ENCODE measurements at places on chromosomes 3 and 15.

DNA sequence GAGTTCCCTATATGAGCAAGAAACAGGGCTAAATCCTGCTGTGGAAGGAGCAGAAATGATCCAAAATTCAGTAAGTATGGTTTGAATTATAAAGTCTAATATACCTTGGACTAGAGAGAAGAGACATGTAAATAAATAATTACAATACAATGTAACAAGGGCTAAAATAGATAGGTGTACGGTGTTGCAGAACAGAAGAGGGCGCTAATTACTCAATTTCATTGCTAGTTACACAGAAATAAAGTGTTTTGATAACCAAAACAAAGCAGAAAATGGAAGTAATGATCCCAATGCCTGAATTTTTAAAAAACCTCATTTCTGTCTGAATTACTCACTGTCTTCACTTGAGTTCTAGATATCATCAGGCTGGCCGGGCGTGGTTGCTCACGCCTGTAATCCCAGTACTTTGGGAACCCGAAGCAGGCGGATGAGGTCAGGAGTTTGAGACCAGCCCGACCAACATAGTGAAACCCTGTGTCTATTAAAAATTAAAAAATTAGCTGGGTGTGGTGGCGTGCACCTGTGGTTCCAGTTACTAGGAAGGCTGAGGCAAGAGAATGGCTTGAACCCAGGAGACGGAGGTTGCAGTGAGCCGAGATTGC lies 8.3 kb upstream of the PLCH1 start:
- DNase-seq = no peak

DNA sequence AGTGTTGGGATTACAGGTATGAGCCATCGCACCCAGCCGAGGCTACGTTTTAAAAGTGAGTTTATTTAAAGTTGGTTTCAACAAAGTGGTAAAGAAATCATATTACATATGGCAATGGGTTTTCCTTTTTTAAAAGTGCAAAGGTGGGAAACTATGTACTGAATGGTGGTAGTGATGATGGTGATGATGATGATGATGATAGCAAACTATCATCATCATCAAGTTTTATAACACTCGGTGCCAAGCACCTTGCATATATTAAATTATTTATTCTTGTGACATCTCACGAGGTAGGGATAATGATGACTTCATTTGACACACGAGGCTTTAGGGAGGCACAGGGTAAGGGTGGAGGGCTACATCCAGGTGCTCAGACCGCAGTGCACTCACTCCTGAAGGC lies 64.3 kb downstream of the BDH1 start:
- DNase-seq = no peak

DNA sequence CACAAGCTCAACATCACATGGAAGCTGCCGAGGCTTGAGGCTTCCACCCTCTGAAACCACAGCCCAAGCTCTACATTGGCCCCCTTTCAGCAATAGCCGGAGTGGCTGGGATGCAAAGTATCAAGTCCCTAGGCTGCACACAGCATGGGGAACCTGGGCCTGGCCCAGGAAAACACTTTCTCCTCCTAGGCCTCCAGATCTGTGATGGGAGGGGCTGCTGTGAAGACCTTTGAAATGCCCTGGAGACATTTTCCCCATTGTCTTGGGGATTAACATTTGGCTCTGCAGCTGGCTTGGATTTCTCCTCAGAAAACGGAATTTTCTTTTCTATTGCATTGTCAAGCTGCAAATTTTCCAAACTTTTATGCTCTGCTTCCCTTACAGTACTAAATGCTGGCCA lies 18.2 kb downstream of the HRG start:
- DNase-seq = no peak

DNA sequence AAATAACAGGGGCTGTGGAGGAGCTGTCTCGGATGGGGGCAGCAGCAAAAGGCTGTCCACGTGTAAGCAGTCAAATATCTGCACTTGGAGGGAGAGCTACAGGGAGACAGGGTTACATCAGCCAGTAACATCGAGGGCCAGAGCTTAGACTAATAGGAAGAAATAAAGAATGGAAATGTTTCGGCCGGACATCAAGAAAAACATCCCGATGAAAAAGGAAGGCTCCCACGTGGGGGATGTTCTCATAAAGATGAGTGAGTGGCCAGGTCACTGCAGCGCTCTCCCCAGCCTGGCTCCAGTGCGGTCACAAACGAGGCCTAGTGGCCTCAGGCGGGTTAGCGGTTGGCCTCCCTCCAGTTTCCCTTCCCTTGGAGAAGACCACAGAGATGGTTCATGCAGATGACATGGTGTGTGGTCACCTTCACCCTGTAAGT lies 56.1 kb upstream of the WNT5A start:
- no peak for DNase-seq

- DNase-seq = no peak
Observed at GRCh38 chr3:16429086-16429485, 84.4 kb downstream of the RFTN1 start.

GRCh38 chr15:36499412-36500389 lies 79.7 kb upstream of the CDIN1 start:
- DNase-seq = no peak

GRCh38 chr3:47016934-47017435 lies 37.5 kb downstream of the NBEAL2 start:
- DNase-seq = no peak

DNA sequence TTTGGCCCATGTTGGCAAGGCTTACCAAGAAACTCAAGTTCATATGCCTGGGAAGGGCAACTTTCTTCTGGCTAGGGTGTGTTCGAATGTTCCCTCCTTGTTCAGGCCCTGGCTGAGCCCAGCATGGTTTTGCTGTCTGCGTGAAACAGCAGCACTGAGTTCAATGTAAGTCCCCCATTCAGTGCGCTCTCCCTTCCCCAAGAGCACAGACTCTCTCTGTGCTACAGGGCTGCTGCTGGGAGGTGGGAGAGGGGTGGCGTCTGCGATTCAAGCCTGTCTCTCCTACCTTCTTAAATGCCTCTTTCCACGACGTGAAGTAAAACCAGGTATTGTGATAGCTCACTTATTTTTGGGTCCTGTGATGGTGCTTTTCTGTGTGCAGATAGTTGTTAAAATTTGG lies 289.3 kb upstream of the GOLIM4 start:
- DNase-seq = no peak

GRCh38 chr15:82851306-82851850 lies 42.0 kb downstream of the WHAMM start:
- no peak for DNase-seq

GRCh38 chr15:89367485-89368451 lies 33.1 kb upstream of the POLG start:
- DNase-seq = no peak

DNA sequence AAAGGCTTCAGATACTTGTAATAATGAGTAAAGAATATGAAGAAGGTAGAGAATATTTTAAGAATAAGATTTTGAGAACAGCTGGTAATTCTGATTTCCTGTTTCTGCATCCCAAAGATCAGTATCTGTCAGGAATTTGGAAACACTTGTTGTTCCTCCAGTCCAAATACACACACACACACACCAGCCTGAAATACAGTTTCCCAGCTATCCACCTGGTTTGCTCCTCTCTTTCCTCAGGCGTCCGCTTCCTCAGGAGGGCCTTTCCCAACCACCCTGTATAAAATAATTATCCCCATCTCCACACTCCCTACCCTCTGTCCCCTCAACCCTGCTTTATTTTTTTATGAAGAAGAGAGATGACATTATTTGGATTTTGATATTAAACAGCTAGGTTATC lies 2.0 kb upstream of the FSIP1 start:
- no peak for DNase-seq

DNA sequence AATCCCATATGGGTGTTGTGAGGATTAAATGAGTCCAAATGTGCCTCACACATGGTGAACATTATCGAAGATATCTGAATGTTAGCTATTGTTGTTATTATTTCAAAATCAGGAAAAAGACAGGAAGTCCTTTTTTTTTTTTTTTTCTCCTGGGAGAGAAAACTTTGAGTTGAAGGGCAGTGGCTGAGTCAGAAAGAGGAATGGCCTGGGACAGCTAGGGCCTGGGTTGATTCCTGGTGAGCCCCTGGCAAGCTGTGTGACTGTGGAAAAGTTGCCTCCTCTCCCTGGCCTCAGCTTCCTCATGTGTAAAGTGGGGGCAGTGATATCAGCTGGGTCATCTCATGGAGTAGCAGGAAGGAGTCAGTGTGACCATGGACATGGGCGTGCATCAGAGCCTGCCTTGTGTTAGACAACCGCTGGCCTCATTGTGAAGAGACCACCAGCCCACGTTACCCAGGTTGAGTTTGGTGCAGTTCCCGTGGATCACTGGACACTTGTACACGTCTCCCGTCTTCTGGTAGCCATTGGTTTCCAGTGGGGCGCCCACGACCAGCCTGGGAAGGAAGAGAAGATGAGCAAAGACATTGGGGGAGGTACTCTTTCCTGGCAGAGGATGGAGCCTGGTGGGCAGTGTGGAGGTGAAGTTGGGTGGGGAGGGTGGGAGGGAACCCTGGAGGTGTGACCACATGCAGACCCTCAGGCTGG lies 63.1 kb downstream of the ITGA11 start:
- no peak for DNase-seq

DNA sequence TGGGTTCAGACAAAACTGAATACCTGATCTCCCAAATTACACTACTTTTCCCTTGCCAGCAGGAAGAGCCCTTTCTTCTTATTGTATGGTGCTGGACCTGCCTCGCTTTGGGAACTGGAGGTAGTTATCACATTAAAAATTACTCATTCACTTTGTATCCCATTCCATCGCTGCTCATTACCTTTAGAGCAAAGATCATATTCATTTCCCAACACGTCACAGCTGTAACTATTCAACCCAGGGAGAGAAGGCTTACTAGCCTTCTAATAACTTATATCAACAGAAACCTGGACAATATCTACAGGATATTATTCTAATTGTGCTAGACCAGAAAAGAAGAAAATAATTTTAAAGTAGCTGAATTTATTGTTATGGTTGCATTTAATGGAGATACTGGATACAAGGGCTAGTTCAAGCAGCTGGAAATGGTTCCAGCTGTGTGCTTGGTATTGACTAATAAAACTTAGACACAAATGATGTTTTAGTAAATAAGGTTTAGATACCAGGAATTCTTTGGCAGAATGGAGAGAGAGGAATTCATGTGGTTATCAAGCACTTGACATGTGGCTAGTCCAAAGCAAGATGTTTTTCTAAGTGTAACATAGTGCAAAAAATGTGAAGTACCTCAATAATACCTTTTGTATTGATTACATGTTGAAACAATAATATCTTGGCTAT lies 656.3 kb downstream of the ROBO1 start:
- no peak for DNase-seq

DNA sequence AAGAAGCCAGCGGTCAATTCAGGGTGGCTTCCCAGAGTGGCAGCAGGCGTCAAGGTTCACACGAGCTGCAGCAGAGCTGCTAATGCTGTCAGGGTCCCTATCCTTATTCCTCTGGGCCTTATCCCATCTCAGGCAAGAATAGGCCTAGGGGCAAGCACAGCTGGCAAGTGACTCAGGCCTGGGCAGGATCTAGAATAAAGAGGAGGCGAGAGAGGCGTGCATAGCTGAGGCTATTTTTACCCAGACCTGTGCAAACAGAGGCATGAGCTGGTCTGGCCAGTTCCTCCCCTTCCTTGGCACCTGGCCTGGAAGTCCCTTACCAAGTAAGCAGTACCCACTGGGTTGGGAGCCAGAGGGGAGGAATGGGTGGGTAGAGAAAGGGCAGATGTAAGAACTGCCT lies 12.2 kb upstream of the VIPR1 start:
- DNase-seq = no peak

DNA sequence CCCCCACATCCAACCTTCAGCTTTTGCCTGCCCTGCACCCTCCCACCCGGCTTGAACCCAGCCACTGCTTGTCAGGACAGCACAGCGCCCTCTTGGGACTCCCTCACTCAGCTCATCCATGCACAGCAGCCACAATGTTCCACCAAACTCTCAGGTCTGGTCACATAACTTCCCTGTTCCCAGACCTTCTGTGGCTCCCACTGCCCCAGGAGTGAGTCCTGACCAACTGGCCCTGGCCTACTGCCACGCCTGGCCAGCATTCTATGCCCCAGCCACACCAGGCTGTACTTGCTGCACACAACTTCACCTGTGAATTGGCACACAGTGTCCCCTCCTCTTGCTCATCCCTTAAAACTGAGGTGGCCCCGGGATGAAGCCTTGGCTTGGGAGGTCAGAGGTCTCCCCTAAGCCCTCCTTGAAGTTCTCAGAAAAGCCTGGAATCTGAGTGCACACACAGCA lies 21.0 kb downstream of the PLXNB1 start:
- DNase-seq = no peak

DNA sequence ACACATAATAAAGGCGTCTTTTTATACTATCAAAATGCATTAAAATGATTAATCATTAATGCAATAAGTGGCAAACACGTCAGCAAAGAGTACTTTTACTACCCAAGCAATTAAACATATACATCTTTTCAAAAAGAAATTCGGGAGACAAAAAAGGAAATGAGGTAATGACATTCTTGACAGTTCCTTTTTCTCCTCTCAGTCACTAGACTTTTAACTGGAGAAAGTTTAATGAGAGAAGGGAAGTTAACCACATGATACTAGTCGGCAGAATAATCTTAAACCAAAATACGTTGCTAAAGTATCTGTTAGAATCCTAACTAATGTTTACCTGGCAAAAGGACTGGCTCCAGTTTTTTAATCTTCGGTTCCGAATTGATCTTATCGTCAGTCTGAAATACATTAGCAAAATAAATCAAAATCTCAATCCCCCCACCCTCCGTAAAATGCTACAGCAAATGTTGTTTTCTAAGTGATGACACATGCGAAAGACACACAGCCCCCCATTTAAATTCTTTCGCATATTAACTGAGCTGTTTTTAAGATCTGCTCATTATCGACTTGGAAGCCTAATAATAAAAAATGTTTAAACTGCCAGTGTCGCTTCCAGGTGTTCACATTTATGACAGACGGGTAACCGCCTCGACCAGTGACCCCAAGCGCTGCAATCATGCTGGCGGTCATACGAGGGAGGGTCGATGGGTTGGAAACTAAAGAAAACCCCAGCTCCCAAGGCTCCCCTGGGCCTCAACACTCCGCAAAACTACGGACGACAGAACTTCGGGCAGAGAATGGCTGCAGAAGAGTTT lies 778 bp downstream of the MTMR10 start:
- DNase-seq = no peak

GRCh38 chr15:65362491-65362890 lies 15.3 kb downstream of the IGDCC3 start:
- no peak for DNase-seq

DNA sequence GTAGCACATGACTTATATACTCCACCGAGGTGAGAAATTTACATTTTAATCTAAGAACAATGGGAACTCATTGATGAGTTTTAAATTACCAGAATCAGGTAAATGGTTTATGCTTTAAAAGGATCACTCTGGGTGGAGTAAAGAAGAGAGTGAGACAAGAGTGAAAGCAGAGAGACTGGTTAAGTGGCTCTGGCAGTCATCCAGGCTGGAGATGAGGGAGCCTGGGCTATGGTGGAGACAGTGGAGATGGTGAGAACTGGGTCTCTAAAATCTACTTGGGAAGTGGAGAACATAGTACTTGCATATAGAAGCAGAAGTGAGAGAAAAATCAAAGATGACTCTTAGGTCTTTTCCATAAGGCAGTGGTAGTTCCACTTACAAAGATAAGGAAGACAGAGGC lies 37.1 kb upstream of the SLC25A36 start:
- DNase-seq = no peak

GRCh38 chr3:159174715-159175692 lies 373.1 kb downstream of the MFSD1 start:
- DNase-seq = no peak

All from stimulated activated CD8-positive, alpha-beta memory T cell treated with anti-CD3 and anti-CD28 coated beads, Interleukin-2, amount 100 ng/mL, for 1 hour (primary cell).